Activated B cell treated with CpG ODN at 0.5 μM for 24 hours (primary cell): ENCODE measurements at places on chromosomes 5 and 9.

DNA sequence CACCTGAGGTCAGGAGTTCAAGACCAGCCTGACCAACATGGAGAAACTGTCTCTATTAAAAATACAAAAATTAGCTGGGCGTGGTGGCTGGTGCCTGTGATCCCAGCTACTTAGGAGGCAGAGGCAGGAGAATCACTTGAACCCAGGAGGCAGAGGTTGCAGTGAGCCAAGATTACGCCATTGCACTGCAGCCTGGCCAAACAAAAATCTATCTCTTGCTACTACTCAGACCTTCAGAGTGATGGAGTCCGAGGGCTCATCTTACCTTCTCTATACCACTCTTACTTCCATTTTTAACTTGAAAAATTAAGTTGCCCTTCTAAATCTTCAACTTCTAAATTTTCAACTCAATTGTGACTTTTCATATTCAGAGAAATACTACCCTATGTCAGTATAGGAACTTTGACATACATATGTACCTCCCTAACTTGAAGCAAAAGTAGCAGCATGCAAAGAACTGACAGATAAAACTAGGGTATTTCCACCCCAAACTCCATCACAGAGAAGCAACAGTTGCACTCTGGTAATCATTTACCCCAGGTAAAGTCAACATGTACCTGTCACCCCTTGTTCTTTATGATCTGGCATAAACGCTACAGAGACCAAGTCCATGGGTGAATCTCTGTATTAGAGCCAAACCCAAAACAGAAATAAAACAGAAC, 11.4 kb downstream of the ZFAND5 start:
- DNase-seq = no peak

GRCh38 chr5:95718203-95718602, 12.9 kb upstream of the RHOBTB3 start:
- DNase-seq = no peak

GRCh38 chr9:117742131-117742530, 37.9 kb downstream of the TLR4 start:
- no peak for DNase-seq

- DNase-seq = no peak
Measured at GRCh38 chr5:143370440-143370839, 33.0 kb downstream of the NR3C1 start.

DNA sequence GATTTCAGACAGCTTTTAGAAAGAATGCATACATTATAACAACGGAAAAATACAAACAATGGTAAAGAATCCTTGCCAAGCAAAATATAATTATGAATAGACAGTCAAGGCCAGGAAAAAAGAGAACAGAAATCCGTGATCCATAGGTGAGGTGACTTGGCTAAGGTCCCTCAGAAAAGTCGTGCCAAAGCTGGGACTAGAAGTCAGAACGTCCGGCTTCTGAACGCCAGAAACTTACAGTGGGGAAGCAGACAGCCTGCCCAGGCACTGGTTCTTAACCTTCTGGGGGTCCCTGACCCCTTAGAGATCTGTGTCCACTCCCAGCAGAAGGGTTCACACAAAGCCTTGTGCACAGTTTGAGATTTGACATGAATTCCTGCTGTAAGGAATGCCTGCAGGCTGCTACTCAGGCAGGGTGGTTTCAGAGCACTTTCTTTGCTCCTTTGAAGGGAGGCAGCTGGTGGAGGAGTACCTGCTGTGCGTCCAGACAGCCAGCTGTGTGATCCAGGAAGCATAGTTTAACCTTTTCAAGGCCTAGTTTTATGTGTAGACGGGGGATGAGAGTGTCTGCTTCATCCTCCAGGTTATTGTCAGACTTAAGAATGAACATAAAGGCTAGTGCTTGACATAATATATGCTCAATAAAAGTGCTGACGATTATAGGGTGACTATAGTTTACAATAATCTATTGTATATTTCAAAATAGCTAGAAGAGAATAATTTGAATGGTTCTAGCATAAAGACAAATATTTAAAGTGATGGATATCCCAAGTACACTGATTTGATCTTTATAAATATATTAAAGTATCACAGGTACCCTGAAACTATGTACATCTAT, 852 bp downstream of the ARHGEF37 start:
- DNase-seq = no peak

DNA sequence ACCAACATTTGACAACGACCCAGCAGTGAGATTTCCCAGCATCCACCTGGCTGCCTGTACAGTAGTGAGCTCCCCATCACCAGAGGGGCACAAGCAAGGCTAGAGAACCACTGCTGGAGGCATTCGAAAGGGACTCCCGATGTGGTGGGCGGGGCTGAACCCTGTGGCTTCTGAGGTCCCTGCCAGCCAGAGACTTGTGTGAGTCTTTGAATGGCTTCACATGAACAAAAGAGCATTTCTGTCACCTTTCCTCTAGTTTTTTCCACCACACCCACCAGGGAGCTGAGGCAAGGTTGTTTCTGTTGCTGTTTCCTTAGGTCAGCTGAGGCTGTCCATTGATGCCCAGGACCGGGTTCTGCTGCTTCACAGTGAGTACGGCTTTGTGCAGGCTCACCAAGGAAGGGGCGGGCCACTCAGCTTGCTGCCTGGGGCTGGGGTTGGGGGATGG, 15.7 kb downstream of the RGS3 start:
- no peak for DNase-seq

DNA sequence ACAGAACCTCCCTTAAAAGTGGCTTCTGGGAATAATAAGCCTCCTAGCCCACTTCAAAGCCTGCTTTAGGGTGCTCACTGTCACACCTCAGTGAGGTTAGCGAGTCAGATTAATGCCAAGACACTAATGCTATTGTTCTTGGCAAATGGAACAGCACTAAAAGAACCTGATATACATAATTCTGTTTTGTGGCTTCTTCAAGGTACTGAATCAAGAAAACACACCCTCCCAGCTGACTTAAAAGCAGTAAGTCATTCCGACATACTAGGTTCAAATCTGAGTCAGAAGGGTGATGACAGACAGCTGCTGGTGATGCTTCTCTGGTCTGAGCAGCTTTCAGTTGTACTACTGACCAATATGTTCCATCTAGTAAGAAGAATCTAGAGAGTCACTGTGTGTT, 121.6 kb downstream of the OXCT1 start:
- no peak for DNase-seq

DNA sequence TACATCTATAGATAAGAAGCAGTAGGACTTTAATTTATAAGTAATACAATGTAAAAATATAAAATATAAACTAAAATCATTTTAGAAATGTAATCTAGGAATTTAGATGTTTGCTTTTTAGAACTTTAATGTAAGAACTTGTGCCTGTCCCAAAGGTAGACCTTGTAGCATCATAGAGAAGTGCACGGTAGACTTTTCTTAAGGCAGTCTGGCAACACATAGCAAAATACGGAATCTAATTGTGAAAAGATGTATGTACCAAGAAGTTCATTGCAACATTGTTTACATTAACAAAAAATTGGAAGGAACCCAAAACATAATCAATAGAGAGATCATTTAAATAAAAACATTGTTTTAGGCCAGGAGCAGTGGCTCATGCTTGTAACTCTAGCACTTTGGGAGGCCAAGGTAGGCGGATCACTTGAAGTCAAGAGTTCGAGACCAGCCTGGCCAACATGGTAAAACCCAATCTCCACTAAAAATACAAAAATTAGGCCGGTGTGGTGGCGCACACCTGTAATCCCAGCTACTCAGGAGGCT, 84.6 kb upstream of the SMIM15 start:
- DNase-seq = no peak

- no peak for DNase-seq
Measured at GRCh38 chr5:176610435-176610773, 448 bp upstream of the GPRIN1 start.

DNA sequence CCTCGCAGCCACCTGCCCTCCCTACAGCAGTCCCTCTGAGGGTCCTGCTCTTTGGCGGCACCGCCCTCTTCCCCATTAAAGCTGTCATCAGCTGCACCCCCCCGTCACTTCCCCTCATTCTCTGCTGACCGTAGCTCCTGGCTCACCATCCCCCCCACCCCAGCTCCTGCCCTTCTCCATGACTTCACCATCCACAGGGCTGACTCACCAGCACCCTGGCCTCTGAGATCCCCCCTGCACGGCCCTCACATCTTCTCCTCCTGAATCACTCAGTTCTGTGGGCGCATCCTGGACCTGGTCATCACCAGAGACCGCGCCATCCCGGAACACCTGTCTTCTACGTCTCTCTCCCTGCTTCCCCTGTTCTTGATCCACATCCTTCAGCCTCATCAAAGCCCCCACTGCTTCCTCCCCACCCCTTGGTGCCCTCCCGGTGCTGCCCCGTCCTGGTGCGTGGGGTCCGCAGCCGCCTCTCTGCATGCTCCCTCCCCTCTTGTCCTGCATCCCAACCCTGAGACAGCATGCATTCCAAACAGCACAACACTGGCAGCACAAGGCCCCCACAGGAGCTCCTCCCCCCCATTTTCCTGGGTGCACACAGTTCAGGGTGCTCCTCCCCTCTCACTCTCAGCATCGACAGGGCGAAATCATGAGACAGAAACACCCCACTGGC, 12.9 kb downstream of the FLT4 start:
- DNase-seq = no peak

DNA sequence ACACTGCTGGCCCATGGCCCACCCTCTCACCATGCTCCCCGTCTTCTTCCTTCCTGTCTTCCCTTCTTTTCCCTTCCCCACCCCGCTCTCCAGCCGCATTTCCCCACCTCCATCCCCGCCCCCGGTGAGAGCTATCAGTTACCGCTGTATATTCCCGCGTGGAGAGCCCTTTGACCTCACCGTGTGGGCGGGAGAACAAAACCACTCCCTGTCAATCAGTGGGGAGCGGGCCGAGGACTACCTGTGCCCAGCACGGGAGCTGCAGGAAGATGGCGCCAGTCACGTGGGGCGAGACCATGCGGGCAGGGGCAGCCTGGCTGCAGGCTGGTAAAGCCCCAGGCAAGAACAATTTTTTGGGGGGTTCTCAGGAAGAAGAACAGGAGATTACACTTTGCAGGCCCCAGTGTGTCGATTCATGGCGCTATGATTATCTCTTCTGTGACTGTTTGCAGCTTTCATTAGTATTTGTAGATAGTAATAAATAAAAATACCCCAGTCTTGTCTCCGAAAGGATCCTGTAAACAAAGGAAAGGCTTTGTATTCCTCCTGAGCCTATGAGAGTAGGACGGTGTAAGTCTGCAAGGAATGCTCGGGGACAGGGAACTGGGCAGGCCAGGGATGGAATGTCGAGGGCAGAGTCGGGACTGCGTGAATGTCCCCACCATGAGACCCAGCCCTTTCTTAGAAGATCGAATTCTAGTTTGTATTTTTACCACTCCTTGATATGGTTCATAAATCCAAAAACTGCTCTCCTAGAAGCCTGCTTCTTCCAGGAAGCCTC, 14.8 kb upstream of the DMRT1 start:
- no peak for DNase-seq

DNA sequence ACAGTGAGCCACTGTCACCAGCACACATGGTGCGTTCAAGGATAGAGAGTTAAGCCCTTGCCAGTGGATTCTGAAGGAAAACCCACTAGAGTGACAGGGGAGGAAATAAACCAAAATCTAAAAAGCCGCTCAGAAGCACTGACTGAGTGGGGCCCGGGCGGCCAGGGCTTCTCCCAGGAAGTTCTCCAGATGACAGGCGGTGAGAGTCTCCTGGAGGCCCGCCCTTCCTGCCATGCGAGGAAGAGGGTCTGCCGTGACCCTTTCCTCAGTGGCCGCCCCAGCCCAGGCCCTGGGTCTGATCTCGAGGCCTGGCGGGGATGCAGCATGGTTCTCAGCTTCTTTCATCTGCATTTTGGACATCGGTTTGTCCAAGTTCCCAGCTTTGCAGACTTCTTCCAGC, 14.9 kb downstream of the OLFM1 start:
- DNase-seq = no peak

DNA sequence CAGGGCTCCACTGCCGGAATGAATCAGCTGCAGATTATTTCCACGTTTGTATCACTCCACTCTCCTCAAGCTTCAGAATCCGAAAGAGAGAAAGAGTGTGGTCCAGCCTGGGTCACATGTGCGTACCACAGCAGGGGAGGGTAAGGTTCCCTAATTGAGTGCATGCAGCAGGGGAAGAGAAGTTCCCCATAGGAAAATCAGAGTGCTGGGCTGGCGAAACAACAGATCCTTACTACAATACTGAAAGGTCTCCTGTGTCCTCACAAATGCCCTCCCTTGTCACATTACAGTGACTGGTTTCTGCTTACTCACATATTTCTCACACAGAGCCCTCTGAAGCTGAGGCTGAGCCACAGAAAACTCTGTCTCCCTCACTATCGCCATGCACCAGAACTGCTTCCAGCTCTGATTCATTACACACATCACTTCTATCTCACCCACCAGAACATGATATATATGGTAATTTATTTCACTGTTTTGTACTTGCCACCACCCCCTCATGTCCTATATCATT, 532.2 kb upstream of the TUSC1 start:
- DNase-seq = no peak

- no peak for DNase-seq
Measured at GRCh38 chr9:16753256-16753655, 117.2 kb downstream of the BNC2 start.

DNA sequence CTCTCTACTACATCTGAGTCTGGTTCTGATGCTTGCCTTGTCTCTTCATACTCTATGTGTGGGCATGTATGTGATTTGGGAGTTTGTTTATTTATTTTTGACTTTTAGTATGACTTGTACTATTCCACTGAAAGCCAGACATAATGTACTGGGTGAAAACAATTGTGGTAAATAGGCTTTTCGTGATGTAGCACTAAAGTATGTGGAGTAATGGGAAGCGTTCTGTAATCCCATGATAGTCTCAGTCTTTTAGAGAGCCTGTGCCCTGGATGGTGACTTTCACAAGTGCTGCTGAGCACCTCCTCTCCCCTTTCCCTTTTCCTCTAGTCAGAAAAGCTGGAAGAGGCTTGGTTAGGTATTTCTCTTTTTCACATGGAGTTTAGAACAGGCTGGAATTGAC, 85.8 kb upstream of the S1PR3 start:
- no peak for DNase-seq

DNA sequence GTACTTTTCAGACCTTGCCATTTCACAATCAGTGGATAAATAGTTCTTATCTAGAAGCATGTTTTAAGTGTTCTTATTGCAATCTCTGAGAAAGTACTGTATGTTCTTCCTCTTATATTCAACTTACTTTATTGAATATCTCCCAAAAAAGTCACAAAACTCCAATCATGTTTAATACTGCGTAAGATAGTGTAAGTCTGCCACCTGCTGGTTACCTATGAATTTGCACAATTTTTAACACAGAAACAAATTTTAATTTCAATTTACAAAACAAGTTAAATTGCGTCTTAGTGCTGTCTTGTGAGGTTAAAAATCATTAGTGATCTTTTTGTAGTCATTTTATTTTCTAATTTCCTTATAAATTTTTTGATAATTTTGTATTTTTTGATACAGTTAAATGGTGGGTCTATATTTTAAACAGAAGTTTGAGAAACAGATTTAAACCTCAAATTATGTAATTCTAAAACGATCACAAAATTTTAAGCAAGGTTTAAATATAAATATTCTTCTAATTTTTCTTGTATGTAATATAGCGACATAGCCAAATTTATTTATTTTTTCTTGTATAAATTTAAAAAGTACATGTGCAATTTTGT, 115.8 kb downstream of the EMB start:
- DNase-seq = no peak
